ENCODE measurements at places on chromosomes 5 and 9.

DNA sequence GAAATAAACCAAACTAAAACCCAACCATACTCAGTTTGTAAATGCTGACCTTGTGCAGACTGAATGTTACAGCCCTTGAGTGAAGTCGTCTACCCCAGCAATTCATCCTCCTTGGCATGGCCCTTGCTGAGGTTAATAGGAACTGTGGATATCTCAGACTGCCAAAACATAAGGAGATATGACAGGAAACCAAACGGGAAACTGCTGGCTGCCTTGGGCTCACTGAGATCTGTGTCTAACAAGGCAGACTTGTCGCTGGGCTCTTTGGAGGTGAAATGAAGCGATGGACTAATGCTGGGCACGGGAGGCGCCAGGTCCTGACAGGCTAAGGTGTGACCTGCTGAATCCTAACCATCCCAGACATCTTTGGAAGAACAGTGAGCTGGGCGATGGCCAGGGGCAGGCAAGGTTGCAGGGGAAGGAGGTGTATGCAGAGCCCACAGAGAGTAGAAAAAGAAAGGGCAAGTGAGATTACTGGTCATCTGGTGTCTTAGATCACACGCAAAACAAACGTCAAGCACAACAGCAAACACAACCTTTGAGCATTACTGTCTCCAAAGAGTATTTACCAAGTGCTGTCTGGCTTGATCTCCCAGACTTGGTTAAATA, 44.6 kb upstream of the ALDH1A1 start:
- no peak for DNase-seq

- DNase-seq = no peak
Observed at GRCh38 chr9:33506626-33507370, 17.3 kb upstream of the ANKRD18B start.

GRCh38 chr5:158086856-158087255, 227.9 kb upstream of the CLINT1 start:
- no peak for DNase-seq

DNA sequence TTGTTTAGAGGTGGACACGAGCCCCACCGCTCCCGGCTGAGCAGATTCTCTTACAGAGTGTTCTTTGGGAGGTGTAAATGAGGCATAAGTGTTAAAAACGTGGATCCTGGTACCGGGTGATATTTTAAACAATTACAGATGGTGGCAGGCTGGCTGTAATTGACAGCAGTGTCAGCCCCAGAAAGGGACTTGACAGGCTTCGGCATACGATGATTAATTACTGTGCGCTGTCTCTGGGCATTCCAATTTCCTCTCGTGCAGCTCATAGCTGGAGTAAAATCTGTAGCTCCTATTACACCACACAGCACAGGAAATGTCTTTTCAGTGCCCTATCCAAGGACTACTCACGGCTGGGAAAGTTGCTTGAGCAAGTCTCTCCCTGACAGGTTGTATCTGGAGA, 305.4 kb upstream of the IRX2 start:
- no peak for DNase-seq

DNA sequence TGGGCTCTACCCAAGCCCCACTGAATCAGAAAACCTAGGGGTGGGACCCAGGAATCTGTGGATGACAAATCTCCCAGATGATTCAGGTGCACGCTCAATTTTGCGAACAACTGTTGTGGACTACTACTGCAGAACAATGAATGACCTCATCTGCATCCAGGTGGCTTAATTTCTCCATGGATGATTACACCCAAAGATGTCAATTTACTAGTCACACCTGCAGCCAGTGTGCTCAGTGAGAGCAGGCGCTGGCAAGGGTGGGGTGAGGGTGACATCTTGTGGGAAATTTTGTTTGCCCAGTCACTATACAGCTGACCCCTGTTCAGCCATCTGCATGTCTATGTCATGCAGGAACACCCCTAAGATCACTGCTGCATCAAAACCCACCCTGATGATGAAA, 118.2 kb downstream of the ENTREP1 start:
- DNase-seq = no peak

DNA sequence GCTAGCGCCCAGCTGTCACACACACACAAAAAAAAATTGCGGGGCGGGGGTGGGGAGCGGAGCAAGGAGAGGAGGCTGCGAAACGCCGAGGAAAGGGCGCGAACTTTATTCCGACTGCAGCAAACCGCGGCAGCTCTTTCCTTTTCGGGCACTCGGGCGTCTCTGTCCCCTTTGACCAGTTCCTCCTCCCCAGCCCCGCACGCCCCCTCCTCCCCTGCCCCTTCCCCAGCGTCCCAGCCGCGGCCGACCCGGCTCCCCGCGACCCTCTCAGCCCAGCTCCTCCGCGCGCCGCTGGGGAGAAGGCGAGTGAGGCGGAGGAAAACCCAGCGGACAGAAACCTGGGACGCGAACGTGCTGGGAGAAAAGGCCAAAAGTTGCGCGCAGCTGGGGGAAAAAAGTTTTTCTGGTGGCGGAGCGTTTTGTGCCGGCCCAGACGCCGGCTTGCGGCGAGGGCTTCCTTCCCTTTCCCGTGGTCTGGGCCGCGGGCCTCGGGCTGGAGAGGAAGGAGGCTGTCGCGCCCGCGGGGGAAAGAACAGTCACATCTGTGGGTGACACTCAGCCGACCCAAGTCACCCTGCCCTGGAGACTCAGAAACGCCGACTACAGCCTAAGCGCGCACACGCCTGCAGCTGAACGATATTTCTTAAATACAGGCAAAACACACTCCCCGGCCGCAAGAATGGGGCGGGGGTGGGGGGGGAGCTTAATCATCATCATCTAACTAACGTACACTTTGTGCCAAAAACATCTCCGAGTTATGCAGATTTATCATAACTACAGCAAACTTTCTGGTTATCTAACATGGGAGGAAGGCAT, 1.1 kb upstream of the BNC2 start:
- no peak for DNase-seq

GRCh38 chr5:135533794-135534193, 2.0 kb downstream of the NEUROG1 start:
- DNase-seq = no peak

DNA sequence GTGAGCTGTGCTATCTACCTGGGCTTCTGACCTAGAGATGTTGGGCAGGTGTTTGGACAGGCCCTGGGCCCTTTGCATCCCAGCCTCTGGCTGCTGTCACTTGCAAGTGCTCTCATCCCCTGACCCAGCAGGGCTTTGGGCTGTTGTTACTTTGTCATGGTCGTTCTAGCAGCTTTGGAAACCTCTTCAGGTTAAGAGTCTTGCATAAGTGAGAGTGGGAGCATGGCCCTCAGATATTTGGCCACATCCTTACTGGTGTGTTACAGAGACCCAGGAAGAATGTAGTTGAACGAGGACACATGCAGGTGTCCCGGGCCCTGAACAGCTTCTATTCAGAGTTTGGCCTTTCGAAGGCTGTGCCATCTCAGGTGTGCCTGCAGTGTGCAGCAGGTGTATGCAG, 4.5 kb downstream of the TENT4A start:
- DNase-seq = no peak

- DNase-seq = no peak
Observed at GRCh38 chr5:17269201-17269600, 51.8 kb downstream of the BASP1 start.
